ENCODE measurements at places on chromosomes 2 and 18. TPM values are rescaled to one million over a fixed set of nuclear protein-coding genes. Genes with fewer than 3 reads are reported as not detected.

DNA sequence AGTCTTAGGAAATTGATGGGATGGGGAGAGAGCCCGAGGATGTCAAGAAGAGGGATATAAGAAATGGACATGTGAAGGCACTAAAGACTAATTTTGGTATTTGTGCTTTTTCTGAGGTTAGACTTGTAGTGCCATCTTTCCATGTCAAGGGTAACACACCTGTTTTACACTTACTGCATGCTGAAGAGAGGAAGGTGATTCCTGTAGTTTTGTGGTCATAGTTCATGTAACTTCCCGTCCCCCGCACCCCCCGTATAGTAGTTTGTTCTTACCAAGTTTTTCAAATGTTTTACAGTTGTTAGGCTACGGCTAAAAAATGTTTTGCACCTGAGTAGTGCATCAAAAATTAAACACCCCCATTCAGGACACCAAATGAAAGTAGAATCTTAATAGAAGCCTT is 73.8 kb downstream of the CLIP4 start:
- DNase-seq, result no peak
- no peak overlapping the region for H3K4me3 ChIP-seq
- H3K27me3 ChIP-seq, result no peaks in the 10 kb centered on the region
- H3K36me3 ChIP-seq, result peaks cover 4% of the 10 kb centered on the region
- H3K4me1 ChIP-seq, result no peaks in the 10 kb centered on the region

The RTP5 gene
- not detected for total RNA-seq

- no peak overlapping the region for H3K4me3 ChIP-seq
- DNase-seq, result no peak
- H3K27me3 ChIP-seq, result no peaks in the 10 kb centered on the region
These were observed 226.2 kb downstream of the CCDC74A start for GRCh38 chr2:131753640-131754561.

DNA sequence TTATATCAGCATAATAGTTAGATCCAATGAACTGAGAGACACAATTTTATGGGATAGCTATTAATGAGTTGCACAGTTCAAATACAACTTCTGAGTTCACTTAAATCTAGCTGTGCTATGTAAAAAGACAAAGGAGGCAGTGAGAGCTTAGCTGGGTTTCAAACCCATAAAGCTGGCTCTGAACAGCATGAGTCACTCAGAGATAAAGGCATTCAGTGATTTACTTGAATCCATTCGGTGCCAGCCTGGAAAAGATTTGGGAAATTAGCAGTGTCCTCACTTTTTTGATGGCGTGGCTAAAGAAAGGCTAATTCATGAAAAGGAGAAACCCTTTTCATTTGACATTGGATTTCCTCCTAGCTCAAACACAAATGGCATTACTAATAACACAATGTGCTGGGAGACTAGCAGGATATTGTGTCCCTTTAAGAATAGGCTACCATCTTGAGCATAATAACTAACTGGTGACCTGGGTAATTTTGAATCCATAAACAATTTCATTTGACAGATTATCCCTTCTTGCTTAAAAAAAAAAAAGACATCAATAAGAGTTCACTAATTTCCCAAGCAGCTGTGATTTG is 98.4 kb upstream of the NEUROD1 start:
- no peak overlapping the region for H3K27ac ChIP-seq
- H3K36me3 ChIP-seq, result no peaks in the 10 kb centered on the region
- no peaks in the 10 kb centered on the region for H3K4me1 ChIP-seq
- DNase-seq, result no peak
- no peak overlapping the region for H3K4me3 ChIP-seq

DNA sequence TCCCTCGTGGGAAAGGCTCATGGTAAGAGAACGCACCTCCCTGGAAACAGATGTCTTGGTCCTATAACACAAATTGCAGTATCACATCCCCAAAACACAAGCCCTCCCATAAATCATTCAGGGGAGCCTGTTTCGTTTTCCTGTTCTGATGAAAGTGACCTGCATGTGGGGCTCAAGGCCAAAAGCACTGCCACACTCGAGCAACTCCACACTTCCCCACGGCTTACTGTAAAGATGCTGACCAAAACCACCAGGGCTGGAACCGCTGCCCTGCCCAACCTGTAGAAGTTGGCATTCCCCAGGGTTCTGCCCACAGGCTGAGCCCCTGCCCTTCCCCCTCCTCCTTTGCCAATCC is 139.7 kb downstream of the BCL11A start:
- H3K36me3 ChIP-seq, result no peaks in the 10 kb centered on the region
- H3K4me1 ChIP-seq, result no peaks in the 10 kb centered on the region
- H3K27ac ChIP-seq, result no peak overlapping the region
- H3K27me3 ChIP-seq, result no peaks in the 10 kb centered on the region
- DNase-seq, result no peak

- no peaks in the 10 kb centered on the region for H3K27me3 ChIP-seq
- H3K27ac ChIP-seq, result no peak overlapping the region
- no peaks in the 10 kb centered on the region for H3K4me1 ChIP-seq
- no peak overlapping the region for H3K4me3 ChIP-seq
These were observed 27.4 kb upstream of the TAF1B start for GRCh38 chr2:9815844-9816279.

DNA sequence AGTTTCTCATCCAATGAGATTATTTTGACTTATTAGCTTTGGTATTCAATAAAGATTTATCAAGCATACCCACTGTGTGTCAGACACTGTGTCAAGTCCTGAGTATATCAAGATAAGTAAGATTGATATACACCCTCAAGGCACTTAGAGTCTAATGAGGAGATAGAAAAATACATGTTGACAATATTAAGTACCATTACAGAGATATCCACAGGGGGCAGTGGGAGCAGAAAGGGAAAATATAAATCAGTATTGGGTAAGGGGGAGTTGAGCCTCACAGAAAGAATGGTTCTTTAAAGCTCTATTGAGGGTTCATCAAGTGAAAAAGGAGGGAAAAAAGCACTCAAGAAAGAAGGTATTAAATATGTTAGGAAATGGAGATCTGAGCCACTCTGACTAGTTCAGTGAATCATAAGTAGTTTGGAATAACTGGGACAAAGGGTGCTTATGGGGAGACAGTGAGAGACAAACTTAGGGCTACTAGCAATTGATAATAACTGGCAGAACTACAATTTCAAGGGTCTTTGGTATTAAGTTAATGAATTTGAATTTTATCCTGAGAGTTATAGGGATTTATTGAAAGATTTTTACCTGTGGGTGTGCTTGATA is 45.5 kb upstream of the SLC8A1 start:
- no peaks in the 10 kb centered on the region for H3K36me3 ChIP-seq
- H3K4me3 ChIP-seq, result no peak overlapping the region
- no peak for DNase-seq

Measured in aorta (tissue), 5 donors.